Hypothalamus (tissue), 51 donors: ENCODE measurements at places on chromosomes 6 and 20.

- no peak for DNase-seq
Measured at GRCh38 chr6:30162265-30163089, 869 bp upstream of the TRIM15 start.

DNA sequence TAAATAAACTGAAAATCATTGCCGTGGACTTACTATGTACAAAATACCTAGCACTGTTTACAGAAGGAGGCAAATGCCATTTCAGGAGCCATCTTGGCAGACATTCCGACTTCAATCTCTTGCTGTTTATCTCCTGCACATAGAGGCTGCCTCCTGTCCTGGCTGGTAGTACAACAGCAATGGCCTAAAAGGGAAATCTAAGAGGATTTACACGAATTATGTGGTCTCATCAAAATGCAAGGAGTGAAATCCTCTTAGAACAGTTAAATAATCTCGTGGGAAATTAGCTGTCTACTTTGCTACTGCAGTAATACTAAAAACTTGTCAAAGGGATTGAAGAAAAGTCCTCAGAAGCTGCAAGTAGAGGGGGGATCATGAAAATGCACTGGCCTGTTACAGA, 82.2 kb upstream of the SLC2A12 start:
- no peak for DNase-seq

GRCh38 chr20:20192366-20192765, 140.0 kb downstream of the CFAP61 start:
- no peak for DNase-seq

DNA sequence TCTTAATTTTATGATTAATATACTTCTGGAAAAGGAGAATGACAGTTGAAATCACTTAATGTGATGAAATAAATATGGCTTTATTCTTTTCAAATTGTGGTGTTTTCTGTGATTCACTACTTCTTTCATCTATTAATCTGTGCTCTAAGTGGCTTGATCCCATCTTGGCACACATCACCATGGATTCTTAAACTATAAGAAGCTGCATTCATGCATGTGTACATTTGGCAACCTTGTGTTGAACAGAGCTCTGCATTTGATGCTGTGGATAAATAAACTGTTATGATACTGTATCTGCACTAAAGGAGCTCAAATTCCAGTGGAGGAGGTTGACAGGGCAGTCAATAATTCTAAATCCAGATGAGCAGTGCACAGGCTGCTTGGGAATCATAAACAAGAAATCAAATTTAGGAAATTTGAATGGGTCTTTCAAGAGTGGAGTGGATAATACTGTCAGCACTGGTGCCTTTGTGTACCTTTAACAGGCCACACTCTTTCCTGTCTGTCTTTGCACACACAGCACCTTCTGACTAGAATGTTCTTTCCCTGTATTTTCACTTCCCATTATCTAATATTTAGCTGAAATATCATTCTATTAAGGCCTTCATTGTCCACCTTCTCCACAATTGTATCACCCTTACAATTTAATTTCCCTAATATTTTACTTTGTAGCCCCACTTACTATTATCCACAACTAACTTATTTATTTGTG, 252.9 kb downstream of the GRM1 start:
- no peak for DNase-seq

DNA sequence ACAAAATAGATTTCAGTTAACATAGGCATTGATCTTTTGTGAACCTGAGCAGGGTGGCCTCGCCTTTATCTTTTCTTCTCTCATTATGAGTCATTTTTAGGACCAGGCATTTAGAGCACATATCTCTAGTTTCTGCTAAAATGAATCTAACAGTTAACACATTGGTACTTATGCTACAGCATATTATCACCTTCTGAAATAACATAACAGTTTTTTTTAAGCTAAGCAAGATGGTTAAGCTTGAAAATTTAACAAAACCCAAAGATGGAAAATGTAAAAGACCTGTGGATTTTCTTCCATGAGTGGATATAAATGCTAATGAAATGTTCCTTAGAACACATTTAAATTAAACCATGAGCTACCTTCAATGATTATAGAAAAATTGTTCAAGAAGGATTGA, 487.1 kb upstream of the RNF217 start:
- no peak for DNase-seq

GRCh38 chr6:30272032-30272431, 54.7 kb upstream of the TRIM39 start:
- no peak for DNase-seq

GRCh38 chr6:145228962-145229582, 506.2 kb downstream of the EPM2A start:
- no peak for DNase-seq

DNA sequence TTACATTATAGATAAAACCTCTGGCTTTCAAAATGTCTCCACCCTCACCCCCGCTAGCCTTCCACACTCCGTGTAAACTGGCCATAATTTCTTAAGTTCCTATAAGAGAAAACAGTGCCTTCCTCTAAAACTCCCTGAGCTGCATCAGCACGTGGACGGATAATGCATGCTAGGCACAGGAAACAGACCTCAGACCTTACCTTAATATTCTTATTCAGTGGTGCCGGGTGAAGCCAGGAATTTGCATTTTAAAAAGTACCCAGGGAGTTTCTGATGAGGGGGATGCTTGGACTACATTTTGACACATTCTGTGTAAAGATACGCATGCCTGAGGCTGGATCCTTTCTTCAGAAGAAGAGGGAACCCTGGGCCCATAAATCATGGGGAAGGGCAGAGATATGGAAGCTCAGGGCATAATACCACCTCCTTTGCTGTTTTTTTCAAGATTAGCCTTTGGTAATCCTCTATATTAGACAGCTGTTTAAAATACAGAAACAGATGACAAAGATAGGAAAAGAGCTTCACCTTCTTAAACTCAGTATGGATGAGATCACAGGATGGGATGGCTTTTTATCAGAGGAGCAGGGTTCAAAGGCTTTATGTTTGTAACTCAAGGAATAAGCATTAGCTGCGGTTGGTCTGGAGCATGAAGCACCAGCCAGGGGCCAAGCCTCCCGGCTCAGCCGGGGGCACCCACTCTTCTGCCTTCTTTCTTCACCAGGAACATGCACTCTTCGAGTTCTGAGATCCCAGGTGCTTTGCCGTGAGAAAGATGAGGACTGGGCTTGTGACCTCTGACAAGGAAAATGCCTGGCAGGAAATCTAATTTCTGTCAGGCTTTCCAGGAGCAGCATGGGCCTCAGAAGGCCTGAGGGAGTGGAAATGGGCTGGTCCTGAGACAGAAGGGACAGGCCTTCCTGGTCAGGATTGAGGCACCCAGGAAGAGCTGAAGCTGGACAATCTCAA, 218.1 kb upstream of the SOX4 start:
- DNase-seq, result no peak

GRCh38 chr20:1616858-1617434, 2.9 kb downstream of the SIRPB1 start:
- no peak for DNase-seq

GRCh38 chr6:167973148-167973885, 24.2 kb upstream of the KIF25 start:
- no peak for DNase-seq

DNA sequence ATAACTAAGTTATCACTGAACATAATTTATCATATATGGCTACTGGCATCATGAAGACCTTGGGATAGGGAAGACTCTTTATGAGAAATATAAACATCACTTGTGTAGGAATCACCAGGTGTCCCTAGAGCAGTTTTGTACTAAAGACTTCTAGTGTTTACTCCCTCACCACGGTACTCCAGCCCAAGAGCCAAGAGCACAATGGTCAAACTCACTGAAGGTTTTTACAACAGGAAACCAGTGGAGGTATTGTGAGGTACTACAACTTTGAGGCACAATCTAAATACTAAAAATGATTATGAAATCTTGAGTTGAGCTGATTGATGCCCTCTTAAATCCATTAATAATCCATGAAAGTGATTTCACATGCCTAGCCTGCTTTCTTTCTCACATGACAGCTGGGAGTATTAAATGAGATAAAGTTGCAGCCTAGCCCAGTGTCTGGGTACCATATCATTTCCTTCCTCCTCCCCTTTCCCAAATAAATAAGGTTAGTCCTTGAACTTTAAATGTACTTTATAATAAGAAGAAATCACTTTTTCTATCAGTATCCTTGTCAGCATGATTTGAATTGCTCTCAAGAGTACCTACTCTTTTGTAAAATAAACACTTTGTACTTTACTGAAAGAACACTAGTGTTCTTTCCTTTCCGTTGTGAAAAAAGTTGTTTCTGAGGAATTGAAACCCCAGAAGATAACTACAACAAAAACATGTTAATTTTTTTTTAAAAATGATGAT, 26.5 kb downstream of the GLO1 start:
- no peak for DNase-seq

DNA sequence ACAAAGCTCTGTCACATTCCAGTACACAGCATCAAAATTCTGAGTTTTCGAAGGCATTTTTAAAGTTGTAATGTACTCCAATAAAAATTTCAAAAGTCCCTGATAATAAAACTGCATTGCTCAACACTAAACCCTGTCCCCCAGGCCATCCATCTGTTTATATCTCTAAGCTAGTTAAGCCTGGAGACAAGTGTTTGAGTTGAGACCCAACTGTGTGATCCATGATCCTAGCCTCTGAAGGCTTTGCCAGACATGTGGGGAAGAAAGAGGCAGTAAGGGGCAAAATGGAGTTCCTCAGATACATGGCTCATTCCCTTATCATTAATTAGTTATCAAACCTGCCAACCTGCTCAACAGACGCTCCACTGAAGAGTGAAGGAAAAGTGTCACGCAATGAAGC, 198.4 kb downstream of the ISM1 start:
- no peak for DNase-seq

DNA sequence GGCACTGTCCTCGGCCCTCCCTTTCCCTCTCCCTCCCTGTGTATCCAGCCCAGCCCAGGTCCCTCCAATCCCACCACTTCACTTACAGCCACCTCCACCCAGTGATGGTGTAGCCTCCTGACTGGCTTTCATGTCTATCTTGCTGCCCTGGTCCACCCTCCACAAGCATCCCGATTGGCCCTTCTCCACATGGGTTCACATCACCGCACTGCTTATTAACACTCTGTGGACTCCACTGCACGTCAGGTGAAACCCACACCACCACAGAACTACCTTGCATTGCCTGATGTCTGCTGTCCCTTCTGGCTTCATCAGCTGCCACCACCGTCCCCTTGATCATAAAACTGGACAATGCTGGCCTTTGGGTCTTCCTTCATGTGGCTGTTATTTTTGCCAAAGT, 220.4 kb upstream of the ARID1B start:
- DNase-seq, result no peak

DNA sequence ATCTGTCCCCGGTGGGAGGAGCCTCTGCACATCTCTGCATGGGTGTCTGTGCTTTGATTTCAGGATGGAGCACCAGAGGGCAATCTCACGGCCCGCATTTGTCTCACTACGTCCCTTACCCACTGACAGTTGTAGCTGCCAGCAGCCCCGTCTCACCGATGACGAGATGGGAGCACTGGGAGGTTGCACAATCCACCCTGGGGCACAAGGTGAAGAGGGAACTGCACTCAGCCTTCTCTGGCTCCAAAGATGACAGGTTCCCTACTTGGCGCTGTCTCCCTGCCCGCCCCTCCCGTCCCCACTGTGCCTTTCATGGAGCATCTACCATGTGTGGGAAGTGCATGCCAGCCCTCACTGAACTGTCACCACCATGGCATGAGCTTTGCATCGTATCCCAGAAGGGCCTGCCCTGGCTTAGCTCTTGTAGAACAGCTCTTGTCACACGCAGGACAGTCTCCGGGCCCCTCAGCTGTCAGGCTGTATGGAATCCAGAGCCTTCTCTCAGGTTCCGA, 99.9 kb upstream of the PMEPA1 start:
- no peak for DNase-seq

GRCh38 chr20:58310291-58310782, 822 bp downstream of the RAB22A start:
- DNase-seq, result no peak

- DNase-seq, result no peak
Measured at GRCh38 chr20:8526610-8527009, 394.5 kb downstream of the PLCB1 start.

DNA sequence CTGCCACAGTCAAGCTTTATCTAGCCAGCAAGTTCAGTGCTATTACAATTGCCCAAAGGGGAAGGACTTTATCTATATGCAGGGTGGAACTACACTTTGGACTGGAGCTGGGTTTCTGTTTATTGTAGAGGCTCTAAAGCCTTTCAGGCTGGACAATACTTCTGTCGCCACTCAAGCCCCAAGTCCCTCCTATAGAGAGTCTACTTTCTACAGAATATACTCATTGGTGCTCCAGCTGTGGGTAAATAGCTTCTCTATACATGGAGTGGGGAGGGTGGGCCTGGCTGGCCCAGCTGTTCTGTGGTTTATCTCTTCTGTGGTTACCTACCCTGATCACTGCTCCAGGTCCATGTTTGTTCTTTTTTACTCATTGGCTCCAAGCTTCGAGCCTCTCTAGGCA, 151.8 kb upstream of the MYLIP start:
- no peak for DNase-seq
